Suprapubic skin (tissue), 4 donors: ENCODE measurements at places on chromosomes 7 and 10.

DNA sequence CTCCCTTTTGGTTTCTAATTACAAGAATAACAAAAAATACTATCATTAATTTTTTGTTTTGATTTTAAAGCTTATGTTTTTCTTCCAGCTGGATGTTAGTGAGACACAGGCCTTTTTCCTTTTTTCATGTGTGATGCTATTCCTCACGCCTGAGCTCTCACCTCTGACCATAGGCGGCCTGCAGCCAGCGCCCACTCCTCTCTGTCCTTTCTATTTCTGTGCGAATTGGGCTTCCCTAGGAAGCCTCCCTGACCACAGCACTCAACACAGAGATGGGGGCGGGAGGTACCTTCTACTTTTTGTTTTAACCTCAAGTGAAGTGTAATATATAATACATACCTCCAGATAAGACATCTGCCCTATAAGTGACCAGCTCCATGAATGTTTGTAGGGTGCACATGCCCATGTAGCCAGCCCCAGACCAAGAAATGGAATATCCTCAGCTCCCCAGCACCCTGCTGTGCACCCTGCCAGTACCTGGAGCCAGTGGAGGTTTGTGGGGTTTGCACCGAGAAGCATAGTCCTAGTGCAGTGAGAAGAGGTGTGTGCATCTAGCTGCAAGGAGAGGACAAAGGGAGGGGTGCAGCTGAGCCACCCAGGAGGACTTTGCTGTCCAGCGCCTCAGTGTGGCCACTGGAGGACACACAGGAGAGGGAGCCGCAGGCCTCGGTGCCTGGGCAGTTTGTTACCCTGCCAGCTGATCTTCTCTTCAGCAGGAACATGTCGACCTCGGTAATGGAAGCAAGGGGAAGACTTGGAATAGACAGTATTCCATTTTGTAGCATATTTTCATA lies 38.5 kb downstream of the BNIP3 start:
- DNase-seq, result peak; percentile 69

DNA sequence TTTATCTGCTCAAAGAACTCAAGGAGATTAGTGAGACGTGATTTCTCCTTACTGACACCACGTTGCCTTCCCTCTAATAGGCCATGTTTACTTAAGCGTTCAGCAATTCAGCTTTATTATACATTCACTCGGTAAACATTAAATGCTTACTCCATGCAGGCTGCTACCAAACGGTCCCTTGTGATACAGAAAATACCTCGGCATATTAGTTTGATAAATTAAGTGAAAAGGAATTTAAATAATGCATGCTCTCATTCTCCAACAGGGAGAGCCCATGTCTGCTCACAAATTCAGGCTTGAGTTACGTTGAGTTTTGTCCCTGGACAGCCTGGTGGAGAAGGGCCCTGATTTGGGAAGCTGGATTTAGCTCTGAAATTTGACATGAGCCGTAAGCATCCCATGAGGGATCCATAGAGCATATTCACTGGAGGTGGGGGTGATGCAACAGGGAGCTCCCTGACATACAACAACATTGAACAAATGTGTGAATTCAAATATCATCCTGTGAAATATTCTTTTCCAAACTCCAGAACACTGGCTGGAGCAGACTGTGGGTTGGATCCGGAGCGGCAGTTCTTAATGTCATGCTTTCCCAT lies 86.3 kb downstream of the TBXAS1 start:
- no peak for DNase-seq

DNA sequence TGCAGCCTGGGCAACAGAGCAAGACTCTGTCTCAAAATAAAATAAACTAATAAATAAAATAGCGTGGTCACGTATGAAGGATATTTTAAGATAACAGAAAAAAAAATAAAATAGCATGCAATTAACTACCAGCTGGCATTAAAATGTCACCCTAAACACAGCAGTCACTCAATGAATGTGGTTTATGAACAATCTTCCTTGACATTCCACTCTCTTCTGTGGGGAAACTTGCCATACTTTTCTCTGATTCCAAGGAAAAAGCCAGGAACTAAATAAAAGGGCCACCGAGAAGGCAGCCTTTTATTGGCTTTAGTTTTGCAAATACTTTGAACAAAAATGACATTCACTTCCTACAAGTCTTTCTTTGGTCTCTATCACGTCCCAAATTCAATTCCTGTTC lies 266.6 kb downstream of the PARD3 start:
- DNase-seq, result no peak

GRCh38 chr7:128928159-128928813 lies 9.4 kb upstream of the IRF5 start:
- no peak for DNase-seq

DNA sequence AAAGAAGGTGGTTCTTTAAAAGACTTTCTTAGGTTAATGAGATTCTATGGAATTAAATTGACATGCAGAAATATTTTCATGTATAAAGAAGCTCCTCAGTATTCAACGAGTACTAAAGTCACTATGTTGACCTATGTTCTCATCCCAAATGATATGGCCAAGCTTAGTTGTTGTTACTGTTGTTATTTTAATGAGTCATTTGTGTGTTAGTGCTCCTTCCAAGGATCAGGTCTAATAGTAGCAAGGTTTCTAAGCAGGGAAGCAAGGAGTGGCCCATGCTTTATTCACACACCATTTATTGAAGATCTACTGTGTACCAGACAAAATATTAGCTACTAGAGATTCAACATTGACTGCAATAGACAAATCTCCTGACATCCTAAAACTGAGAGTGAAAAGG lies 41.9 kb downstream of the LRRN3 start:
- no peak for DNase-seq

DNA sequence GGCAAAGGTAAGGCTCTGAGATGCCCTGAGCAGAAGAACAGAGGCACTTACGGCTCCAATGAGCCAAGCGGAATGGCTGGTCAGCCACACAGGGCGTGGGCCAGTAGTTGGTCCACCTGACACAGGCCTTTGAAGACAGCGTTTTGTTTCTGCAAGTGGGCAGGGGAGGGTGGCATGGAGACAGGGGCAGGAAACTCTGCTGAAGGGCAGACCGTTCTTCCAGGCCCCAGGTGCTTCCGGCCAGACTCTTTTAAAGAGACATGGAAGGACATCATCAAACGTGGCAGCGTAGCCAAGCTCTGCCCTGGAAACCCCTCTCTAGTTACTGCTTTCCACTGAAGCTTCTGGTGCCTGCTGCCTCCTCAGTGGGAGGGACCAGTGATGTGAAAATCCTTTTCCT lies 77.5 kb upstream of the KMT2E start:
- no peak for DNase-seq

DNA sequence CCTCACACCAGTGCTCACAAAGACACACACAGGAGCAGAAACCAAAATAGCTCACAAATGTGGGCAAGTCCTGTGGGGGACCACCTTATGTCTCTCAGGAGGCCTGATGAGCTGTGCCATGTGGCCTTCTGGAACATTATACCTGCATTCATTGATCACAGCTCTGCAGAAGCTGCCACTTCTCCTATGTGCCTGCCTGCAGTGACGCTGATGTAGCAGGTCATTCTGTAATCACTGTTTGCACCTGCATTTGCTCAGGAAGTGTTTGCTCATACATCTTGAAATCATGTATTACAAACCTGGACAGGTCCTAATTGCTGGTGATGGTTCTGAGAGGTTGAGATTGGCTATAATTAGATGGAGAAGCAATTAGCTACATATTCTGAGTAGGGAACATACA lies 310.2 kb downstream of the AUTS2 start:
- DNase-seq, result no peak

DNA sequence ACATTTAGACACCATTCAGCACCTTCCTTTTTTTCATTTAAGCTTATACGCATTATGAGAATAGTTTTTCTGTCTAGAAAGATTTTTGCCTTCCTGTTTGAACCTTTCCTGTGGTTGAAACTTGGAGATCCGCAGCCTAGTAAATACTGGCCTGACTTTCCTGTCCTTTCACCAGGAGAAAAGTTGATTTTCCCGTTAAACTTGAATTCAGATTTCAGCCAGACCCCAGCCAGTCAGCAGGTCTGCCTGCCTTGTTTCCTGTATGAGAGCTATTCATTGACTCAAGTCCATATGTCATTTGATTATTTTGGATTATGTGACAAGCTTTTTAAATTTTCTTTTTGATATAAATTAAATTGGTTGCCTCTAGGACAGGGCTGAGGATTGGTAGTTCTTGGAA lies 71.5 kb downstream of the EVX1 start:
- no peak for DNase-seq

GRCh38 chr7:3063016-3063753 lies 19.5 kb upstream of the CARD11 start:
- no peak for DNase-seq

DNA sequence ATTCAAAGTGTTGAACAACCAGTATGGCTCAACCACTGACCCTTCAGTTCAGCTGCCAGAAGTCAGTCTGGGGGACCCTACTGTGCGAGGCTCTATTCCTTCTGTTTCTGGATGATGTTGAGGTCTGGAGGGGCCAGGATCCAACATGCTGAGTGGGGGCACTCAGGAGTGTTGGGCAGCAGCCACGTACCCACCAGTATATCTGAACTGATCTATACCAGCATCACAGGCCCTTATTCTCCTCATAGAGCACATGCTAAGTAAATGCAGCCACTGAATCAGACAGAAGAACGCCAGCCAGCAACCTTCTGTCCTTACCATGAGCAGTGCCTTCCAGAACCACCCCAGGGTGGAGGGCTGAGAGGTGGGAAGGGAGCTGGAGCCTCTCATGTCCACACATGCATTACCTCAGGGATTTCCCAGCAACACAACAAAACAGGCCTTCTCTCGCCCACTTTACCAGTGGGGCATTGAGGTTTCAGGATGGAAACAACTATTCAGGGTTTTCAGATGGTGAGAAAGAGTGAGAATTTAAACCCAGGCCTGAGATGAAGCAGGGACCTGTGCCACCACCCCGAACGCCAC lies 6.8 kb upstream of the MSMB start:
- no peak for DNase-seq

- no peak for DNase-seq
These were observed 6.0 kb downstream of the LIPN start for GRCh38 chr10:88765816-88766215.

DNA sequence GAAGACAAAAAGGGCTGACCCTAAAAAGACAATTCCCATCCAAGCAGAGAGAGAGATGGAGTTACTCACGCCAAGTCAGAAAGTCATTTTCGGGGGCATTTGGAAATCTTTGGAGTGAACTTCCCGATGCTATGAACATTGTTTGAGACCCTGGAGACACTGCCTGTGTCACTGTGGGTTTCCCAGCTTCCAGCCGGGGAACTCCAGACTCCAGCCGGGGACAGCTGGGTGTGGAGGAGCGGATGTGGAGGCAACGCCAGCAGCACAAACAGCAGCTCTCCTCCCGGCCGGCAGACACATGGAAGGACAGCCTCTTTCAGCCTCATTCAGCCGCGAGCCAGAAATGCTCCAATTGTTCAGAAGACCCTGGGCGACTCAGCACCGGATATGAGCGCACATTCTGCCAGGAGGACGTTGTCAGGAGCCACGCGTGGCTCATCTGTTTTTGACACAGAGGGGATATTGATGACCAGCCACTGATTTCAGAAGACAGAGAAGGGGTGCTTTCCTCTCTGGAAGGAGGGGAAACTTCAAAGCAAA lies 97.6 kb downstream of the PRPF18 start:
- no peak for DNase-seq

DNA sequence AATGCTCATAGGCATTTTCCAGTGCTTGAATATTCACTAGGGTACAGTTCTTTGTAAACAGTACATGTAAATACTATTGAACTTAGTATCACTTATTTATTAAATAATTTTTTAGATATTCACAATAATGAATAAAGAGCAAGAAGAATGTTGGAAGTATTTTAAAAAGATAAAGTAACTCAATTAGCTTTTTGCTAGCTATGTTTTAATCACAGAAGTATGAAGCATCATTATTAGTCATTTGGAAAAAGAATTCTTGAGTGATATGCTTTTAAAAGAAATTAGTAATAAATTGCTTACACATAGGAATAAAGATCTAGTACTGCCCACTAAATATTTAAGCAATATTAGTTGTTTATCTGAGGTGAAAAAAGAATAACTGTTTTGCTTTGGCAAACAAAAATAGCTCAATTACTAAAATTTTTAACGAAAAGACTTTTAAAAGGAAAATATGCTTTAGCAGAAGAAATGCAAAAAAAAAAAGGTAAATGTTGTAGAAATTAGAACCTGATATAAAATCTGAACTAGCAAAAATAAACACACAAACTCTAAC lies 66.5 kb downstream of the SGMS1 start:
- no peak for DNase-seq

- DNase-seq, result no peak
These were observed 172.9 kb downstream of the MBL2 start for GRCh38 chr10:52599551-52600200.
